ENCODE measurements at places on chromosomes 7 and 10.
A peak's percentile ranks its signal among the peaks of the same experiment; 100 is the strongest.

DNA sequence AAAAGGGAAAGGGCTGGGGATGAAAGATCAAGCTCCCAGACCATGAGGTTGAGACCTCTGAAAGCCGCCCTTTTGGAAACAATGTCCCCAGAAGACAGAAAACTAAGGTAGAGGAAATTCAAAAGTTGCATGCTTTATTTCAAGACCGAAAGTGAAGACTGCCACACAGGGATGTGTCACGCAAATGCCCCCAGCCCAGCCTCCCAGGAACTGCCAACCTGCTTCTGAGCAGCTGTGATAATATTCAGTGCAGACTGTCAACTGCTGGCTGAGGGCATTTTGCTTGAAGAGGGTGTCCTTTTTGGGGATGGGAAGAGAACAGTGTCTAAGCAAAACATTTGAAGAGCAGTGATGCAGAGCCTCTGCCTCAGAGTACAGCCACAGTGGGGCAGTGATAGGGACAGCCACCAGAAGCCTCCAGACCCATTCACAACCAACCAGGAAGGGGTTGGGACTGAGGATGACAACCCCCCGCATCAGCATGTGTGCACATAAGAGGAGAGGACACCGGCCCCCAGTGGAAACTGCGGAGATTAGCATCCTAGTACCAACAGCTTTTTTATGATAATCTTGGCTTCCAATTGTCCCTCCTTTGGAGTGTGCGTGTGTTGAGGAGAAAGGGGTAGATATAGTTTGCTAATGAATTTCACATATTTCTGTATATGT lies 34.7 kb upstream of the NFE2L3 start:
- no peak for DNase-seq

- DNase-seq: peak; percentile 63
Measured at GRCh38 chr7:155166673-155167370, 96.7 kb downstream of the HTR5A start.

- DNase-seq: no peak
Measured at GRCh38 chr10:43075612-43076003, 1.3 kb upstream of the RET start.

DNA sequence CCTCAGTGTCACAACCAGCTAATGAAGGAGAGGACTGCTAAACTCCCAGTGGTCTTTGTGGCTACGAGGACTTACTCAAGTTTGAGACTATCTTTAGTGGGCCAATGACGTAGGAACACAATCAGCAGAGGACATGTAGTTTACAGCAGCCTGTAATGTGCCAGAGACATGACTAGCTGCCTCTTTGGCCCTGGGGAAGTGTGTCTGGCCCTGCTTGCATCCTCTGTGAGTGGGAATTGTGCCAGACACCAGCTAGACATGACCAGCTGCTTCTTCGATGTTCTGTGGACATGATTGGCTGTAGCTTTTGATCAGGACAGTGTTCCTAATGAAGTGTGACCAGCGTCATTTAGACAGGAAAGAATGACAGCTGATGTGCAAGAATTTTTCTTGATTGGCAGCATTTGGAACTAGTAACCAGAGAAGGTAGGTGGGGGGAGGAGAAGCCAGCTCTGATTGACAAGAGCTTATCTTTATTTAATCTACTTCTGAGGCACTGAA lies 141.7 kb downstream of the AUTS2 start:
- no peak for DNase-seq

GRCh38 chr10:30158325-30158960 lies 99.1 kb upstream of the JCAD start:
- DNase-seq: no peak

DNA sequence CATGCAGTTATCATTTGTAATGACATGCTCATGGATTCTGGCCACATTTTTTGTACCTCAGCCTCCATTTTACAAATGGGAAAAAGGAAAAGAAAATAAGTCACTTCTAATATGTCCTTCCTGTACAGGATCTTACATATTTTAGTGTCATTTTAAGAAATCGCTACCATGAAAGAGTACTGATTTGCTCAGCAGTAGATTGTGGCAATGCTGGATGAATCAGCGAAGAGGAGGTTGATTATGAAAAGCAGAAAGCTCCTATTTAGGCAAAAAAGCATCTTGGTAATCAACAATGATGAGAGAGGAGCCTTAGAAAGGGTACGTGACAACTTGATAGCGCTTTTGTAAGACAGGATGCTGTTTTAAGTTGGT lies 522.9 kb downstream of the PARD3 start:
- DNase-seq: no peak

- DNase-seq: no peak
Measured at GRCh38 chr10:130757271-130757670, 554.2 kb downstream of the TCERG1L start.

Measured in occipital lobe (tissue), 3 donors.